Foreskin keratinocyte (primary cell): ENCODE measurements at places on chromosomes 5 and 9. TPM values are rescaled to one million over a fixed set of nuclear protein-coding genes. Genes with fewer than 3 reads are reported as not detected.
A peak's percentile ranks its signal among the peaks of the same experiment; 100 is the strongest.

- no peak for DNase-seq
Observed at GRCh38 chr9:98698856-98699255, 9.9 kb downstream of the GABBR2 start.

- peak; percentile 28 for DNase-seq
Observed at GRCh38 chr5:19987612-19988361, at the start of gene CDH18. Gene CDH18, minus strand, starts transcription at chr5:19988200. Its CDS starts 149,214 bp downstream, at chr5:19838986.

DNA sequence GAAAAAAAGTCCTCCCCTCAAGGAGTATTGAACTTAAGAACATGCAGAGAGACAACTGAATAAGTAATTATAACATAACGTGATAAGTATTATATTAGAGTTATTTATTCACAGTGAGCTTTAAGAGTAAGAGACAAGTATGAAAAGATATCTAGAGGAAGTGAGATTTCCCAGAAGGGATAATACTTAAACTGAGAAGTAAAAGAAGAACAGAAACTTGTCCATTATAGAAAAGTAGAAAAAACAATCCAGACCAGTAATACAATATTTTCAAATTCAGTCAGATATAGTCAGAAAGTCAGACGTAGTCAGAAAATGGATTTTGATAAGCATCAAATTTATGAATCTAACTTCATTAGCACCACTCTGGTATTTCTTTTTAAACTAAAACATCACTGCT lies 613.0 kb upstream of the CCNG1 start:
- no peak for DNase-seq

GRCh38 chr9:96249746-96250145 lies 52.2 kb downstream of the HSD17B3 start:
- peak; percentile 69 for DNase-seq

- DNase-seq = no peak
Observed at GRCh38 chr9:87286506-87286905, 211.2 kb upstream of the DAPK1 start.

DNA sequence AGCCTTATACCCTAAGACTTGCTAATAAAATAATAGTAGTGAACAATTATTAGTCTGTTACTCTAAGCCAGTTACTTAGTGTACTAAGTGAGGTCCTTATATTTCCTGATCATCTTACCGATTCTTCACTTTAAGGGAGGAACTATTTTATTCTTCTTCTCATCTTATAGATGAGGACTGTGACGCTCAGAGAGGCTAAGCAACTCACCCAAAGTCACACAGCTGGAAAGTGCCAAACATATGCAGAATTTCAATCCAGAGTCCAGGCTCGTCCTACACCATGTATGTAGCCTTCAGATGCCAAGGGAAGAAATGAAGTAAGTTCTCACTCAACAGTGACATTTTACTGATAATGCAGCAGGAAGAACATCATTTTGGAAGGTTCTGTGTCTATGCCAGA lies 34.4 kb upstream of the ARAP3 start:
- DNase-seq = no peak

DNA sequence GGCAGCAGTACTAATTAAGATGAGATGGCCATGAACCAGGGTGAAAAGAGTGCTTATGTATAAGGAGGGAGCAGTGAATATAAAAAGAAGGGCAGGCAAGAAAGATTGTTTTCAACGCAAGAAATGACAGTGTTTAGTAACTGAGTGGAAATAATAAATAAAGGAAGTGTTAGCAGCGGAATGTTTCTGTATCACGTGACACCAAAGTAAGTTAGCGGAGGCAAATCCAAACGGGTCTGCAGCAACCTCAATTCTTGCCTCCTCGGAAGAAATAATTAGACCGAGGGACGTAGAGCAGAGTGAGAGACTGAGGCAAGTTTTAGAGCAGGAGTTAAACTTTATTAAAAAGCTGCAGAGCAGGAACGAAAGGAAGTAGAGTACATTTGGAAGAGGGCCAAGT lies 15.4 kb upstream of the GAS1 start:
- no peak for DNase-seq

DNA sequence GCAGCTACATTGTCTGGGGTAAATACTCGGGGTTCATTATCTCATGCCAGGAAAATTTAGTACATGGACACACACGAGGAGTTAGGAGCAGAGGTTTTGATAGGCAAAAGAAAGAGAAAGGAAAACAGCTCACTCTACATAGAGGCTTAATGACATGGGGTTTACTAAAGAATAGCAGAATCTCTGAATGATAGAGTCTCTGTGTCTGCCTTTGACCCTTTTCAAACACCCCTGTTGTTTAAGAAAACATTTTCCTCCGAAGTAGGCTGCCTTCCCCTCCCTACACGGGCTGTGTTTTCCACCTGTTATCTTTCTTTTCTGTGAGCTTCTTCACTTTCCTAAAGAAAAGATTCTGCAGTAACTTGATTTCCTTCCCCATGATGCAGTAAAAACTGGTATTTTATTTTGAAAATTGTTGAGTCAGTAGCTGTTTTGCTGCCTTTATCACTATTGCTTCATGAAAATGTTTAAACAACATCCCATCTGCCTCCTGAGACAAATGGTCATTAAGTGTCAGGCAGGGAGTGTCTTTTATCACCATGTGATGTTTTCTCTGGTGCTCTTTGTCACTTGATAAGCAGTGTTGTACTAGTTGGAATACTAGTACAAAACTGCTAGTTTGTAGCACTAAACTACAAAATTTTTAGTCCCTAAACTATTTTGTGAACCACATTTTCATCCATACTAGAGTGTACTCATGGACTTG lies 76.6 kb downstream of the PPIC start:
- no peak for DNase-seq

Gene TAF1L
- polyA plus RNA-seq = not detected in 2 replicates

Gene IARS1
- 69.4 and 70.2 TPM in 2 replicates for polyA plus RNA-seq

Gene GABRB2
- polyA plus RNA-seq = not detected in 2 replicates
